ENCODE measurements at places on chromosomes 11 and 22.

- DNase-seq = no peak
These were observed 435.6 kb downstream of the DYNC2H1 start for GRCh38 chr11:103544874-103545273.

- DNase-seq = no peak
These were observed 4.3 kb upstream of the LMO1 start for GRCh38 chr11:8267831-8268529.

DNA sequence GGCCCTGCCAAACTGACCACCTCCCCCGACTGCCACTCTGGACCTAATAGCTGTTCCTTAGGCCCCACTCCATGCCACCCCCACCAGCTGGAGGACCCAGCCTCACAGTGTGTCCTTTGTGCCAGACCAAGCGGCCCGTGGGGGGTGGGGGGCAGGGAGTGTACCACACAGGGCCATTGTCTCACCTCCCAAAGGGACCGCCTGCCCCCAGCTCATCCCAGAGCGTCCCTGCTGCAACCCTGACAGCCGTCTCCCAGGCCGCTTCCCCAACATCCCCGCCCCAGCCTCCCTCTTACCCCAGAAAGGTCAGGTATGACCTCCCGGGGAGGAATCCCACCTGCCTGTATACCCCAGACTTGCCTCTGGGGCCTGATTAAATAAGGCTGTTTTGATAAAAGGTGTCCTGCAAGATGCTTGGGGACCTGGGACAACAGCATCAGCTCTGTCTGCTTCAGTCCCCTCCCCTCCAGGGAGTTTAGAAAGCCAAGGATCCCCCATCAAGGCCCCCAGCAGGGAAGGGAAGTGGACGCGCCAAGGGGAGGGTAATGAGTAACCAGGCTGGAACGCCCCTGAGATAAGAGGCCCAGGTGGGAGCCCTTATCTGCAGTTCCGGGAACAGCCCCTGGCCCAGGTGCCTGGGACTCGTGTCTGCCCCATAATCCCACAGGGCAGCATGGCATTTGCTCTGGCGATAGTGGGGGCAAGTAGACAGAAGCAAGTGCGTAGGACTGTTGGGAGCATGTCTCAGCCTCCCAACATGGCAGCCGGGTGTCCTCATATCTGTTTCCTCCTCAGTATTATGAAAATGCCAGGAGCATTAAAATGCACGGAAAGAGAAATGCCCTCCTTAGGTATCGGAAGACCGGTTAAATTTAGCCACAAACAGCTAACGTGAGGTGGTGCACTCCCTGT, 9.0 kb downstream of the CDC42EP1 start:
- DNase-seq = no peak

GRCh38 chr11:49208006-49208721, at the start of gene FOLH1:
Gene FOLH1, minus strand, starts transcription at chr11:49208602. Its CDS starts 193 bp downstream, at chr11:49208409.
- no peak for DNase-seq

DNA sequence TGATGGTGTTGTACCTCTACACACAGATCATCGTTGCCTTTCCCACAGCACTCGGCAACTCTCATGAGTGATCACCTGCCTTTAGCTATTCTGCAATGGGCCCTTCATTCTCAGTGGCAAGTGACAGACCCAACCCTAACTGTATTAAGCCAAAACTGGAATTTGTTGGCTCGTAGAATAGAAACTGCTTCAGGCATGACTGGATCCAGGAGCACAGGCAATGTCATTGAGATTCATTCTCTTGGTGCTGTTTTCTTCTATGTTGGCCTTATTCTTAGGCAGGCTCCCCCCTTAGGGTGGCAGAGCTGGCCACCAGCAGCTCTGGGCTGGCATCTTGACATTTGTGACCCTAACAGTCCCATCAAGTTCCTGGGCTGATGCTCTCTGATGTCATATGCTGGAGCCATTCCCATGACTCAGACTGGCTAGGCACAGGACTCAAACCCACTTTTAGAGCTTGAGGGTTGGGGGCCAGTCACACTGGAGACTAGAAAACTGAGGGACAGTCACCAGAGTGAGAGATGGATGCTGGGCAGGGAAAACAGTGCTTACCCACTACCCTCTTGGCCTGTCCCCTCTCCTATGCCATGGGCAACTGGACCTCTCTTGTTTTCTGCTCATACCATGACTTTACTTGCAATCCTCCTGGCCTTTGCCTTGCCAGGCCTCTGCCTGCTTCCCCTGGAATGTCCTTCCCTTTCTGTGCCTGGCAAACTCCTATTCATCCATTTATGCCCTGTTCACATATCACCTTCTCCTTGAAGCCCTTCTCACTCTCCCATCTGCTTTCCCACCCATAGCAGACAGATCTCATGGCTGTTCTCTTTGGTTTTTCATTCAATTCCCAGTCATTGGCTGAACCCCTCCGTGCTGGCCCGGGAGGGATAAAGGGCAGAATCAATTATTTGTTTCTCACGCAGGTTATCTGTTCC, 7.1 kb upstream of the CDC42EP2 start:
- DNase-seq = no peak

GRCh38 chr11:5719703-5720495, 16.3 kb upstream of the OR56B1 start:
- DNase-seq = peak; percentile 4

DNA sequence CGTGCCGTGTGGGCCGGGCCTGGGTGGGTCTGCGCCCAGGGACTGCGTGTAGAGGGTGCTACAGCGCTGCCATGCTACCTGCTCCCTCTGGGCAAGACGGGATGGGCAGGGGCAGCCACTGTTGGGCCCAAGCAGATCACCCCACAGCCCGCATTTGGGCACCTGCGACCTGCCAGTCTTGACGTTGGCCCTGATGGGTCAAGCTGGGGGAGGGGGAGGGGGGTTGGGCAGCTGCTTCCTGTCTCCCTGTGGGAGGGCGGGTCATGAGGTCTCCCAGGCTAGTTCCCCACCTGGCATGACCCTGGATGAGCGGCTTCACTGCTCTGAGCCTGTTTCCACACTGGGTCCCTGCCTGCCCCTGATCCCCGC, 2.8 kb upstream of the RPS19BP1 start:
- no peak for DNase-seq

GRCh38 chr11:125941619-125942611, 3.9 kb upstream of the VSIG10L2 start:
- peak; percentile 58 for DNase-seq

DNA sequence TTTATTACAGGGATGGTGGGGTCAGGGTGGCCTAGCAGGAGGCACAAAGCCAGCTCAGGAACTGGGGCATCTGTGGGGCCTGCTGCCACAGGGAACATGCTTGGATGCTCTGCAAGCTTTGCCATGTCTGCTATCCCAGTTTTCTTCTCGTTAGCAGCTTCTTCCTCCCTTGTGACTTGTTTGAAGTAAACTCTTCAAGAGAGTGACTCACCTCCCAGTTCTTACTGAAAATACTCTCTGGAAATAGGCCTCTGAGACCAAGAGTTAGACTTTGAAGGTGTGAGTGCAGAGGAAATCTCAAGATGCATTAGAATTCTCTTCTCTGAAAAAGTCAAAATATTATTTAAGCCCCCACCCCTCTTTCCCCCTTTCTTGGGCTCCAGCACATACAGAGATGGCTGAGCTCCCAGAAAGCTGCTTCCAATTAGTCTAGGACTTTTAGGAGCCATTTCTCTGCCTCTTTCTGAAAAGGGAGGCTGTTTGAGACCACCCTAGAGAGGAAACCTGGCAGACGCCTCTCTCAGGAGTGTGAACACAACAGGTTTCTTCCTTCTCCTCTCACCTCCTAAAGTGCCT, 15.1 kb downstream of the CWC15 start:
- DNase-seq = peak; percentile 78

DNA sequence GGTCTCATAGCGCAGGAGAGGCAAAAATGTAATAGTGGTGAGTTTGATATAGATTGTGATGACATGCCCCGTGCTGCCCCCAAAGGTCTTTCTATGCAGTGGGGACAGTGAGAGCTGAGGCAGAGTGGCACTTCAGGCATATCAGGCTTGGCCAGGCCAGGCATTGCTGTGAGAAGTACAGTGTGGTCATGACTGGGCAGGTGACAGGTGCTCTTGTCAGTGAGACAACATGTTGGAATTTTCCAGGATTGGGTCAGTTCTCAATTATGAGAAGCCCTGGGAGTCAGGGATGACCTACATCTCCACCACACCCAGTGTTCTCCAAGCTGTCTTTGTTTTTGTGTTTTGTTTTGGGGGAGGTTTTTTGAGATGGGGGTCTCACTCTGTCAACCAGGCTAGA, 3.7 kb downstream of the SNAP29 start:
- DNase-seq = no peak

- DNase-seq = no peak
These were observed 356.9 kb upstream of the CCDC90B start for GRCh38 chr11:83643115-83643514.

GRCh38 chr11:113484223-113484622, 9.0 kb upstream of the DRD2 start:
- no peak for DNase-seq

- no peak for DNase-seq
These were observed 15.5 kb downstream of the RELT start for GRCh38 chr11:73391665-73392064.

DNA sequence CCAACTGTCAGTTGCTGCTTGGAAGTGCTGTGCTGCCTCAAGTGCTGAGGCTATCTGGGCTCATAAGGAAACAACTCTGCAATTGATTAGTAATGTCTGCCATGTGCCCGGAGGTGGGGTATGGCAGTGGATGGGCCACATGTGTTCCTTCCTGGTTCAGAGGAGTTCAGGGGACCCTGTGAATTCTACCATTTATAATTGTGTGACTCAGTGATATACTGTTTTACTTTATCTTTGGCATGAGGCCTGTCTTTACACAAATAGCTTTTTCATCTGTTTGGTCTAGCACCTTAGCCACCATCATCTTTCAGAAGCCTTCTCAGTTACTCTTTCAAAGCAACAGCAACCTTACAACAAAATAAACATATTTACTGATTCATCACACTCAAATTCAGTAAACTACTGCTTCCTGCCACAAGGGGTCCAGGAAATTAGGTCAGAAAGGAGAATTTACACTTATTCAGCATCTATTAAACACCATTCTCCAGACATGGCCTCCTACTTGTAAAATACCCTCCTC, 20.9 kb downstream of the DKK3 start:
- peak; percentile 67 for DNase-seq

- no peak for DNase-seq
These were observed 61.5 kb upstream of the PITPNB start for GRCh38 chr22:27980424-27981148.

DNA sequence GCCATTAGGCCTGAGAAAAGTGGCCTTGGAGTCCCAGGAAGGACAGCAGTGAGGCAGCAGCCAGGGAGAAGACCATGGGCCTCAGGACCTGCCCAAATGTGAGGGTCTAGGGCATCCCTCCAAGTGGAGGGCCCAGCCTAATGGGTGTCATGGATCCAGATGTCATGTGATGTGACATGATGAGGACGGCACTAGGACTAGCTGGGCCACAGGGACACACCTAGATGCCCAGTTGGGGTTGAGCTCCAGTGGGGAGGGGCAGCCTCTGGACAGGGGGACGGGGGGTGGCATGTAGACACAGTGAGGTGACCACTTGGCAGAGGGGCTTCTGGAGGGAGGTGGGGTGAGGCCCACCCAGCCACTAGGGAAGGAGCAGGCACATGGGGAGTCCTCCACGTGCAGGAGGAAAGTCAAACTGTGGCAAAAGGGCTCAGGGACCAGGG, 5.4 kb downstream of the SCARF2 start:
- no peak for DNase-seq

- DNase-seq = no peak
These were observed 19.0 kb downstream of the EIF1AD start for GRCh38 chr11:65982824-65983588.

- DNase-seq = no peak
These were observed 77.6 kb upstream of the KCNQ1OT1 start for GRCh38 chr11:2777386-2777785.

DNA sequence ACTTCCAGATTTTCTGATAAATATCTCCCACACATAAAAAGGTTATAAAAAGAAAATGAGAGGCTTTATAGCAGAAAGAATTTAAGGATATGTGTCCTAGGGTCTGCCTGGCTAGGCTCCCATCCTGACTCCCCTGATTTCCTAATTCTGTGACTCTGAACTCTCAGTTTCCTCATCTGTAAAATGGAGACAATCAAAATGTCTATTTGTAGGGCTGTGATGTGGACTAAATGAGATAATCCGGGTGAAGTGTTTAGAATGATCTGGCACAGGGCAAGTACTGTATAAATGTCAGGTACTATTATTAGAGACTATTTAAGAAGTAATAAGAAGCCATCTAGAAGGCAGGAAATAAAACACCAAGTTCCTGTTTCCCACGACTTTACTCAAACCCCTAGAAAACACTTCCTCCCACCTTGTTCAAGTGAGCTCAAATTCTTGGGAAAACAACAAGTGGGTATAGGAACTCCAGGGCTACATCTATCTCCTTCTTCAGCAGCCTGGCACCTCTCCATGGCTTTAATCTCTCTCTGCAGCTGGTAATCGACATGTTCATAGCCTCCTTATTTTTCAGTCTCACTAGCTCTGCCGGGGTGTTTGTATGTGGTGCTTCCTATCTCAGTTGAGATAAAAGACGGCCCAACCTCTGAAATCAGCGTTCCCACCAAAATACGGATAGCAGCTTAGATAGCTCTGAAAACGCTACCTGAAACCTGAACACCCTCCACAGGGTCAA, 6.7 kb downstream of the ASCC2 start:
- no peak for DNase-seq

DNA sequence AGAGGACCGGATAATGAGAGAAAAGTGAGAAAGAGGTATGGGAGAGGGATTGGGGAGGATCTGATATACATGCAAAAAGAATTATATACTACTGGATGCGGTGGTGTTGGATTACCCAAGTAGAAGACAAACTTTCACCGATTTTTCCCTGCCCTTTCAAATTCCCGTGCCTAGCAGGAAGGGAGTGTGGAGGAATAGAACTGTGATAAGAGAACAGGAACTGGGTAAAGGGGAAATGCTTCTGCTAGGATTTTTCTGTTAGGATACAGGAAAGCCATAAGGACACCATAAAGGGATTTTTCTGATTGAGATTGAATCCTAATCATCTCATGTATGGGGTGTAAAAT, 480 bp upstream of the MTMR2 start:
- peak; percentile 55 for DNase-seq

DNA sequence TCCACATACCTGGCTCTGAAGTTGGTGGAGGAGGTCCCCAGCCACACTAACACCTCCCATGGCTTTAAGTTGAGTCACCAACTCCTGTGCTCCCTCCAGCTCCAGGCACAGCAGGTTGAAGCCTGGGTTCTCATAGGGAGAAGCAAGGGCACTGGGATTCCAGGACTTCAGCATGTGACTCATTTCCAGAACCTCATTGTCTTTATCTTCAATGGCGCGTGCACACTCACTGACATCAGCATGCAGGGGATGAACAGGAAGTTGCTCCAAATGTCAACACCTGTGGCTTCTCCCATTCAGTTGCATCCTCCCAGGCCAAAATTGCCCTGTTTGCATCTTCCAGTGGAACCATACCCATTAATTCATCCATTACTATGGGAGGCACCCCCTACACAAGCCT, 5.8 kb upstream of the UBQLNL start:
- no peak for DNase-seq

Measured in choroid plexus epithelial cell (primary cell).